ENCODE measurements at places on chromosomes 3 and 15.

- DNase-seq: no peak
- H3K4me3 ChIP-seq: no peak overlapping the region
- no peaks in the 10 kb centered on the region for H3K27me3 ChIP-seq
- H3K27ac ChIP-seq: no peak overlapping the region
- H3K36me3 ChIP-seq: no peaks in the 10 kb centered on the region
- no peaks in the 10 kb centered on the region for H3K4me1 ChIP-seq
Observed at GRCh38 chr15:87121336-87121735, 1041.7 kb downstream of the AGBL1 start.

DNA sequence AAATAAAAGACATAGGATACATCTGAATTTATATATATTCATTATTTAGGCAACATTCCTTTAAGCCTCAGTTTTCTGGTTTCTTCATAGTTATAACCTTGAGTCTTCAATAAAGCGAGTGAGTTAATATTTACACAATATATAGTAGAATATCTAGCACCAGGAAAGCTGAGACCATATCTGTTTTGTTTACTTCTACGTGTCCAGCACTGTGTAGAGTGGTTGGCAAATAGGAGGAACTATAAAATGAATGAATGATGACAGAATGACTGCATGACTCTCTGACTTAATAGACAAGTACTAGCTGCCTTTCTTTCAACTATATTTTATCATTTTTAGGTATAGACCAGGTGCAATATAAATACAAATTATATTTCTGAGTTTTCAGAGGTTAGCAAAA lies 197.8 kb upstream of the RBMS3 start:
- no peak overlapping the region for H3K4me3 ChIP-seq
- no peak for DNase-seq
- no peaks in the 10 kb centered on the region for H3K27me3 ChIP-seq
- no peak overlapping the region for H3K27ac ChIP-seq

GRCh38 chr15:65062726-65063125 lies 5.1 kb downstream of the RASL12 start:
- H3K36me3 ChIP-seq: no peaks in the 10 kb centered on the region
- no peak for DNase-seq
- peaks cover 27% of the 10 kb centered on the region for H3K27me3 ChIP-seq

- H3K27me3 ChIP-seq: no peaks in the 10 kb centered on the region
- H3K27ac ChIP-seq: no peak overlapping the region
- no peaks in the 10 kb centered on the region for H3K4me1 ChIP-seq
- no peak for DNase-seq
- no peaks in the 10 kb centered on the region for H3K36me3 ChIP-seq
Observed at GRCh38 chr3:43542328-43543043, 79.3 kb downstream of the ANO10 start.

GRCh38 chr3:17954801-17955200 lies 212.4 kb upstream of the TBC1D5 start:
- no peaks in the 10 kb centered on the region for H3K36me3 ChIP-seq
- H3K27ac ChIP-seq: no peak overlapping the region
- no peak for DNase-seq
- H3K27me3 ChIP-seq: no peaks in the 10 kb centered on the region

- no peak overlapping the region for H3K27ac ChIP-seq
- H3K4me1 ChIP-seq: peaks cover 3% of the 10 kb centered on the region
Observed at GRCh38 chr15:48865370-48866079, 12.4 kb upstream of the EID1 start.

DNA sequence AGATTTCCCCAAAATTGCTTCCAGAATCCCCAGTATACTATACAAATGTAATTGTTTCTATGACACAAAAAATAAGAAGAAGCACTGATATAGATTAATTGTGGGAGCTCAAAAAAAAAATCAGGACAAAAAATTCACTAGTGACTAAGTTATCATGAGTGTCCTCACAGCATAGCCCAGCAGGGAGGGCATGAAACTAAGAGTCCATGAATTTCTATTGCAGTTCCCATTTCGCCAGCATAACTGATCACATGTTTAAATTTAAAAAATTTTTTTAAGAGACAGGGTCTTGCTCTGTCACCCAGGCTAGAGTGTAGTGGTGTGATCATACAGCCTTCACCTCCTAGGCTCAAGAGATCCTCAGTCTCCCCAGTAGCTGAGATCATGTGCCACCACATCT lies 10.6 kb downstream of the NCEH1 start:
- H3K27ac ChIP-seq: no peak overlapping the region
- peaks cover 16% of the 10 kb centered on the region for H3K4me1 ChIP-seq
- H3K36me3 ChIP-seq: no peaks in the 10 kb centered on the region
- H3K4me3 ChIP-seq: no peak overlapping the region
- no peaks in the 10 kb centered on the region for H3K27me3 ChIP-seq

GRCh38 chr15:69647142-69647513 lies 194.5 kb downstream of the RPLP1 start:
- no peaks in the 10 kb centered on the region for H3K4me1 ChIP-seq
- DNase-seq: no peak
- H3K27me3 ChIP-seq: peaks cover 2% of the 10 kb centered on the region
- H3K4me3 ChIP-seq: no peak overlapping the region

DNA sequence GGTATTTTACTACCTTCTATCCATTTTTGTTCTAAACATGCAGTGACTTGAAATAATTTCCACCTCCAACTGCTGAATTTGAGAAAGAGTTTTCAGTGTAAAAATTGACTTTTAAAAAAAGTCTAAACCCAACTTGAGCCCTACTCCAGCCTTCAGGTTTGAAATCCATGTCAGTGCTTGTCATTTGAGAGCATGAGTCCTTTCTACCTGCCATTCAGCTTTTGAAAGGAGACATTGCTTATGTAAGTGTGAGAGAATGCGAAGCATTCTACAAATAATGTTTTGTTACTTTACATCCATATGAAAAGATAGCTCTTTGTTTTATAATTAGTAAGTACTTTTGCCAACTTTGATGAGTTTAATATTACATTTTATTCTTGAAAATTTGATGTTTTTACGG lies 329.2 kb downstream of the PTPRG start:
- no peaks in the 10 kb centered on the region for H3K4me1 ChIP-seq
- no peaks in the 10 kb centered on the region for H3K36me3 ChIP-seq
- H3K4me3 ChIP-seq: no peak overlapping the region
- no peak overlapping the region for H3K27ac ChIP-seq
- no peaks in the 10 kb centered on the region for H3K27me3 ChIP-seq

GRCh38 chr15:79459666-79460065 lies 27.5 kb downstream of the MINAR1 start:
- H3K36me3 ChIP-seq: no peaks in the 10 kb centered on the region
- no peak for DNase-seq
- H3K4me3 ChIP-seq: no peak overlapping the region
- H3K27ac ChIP-seq: no peak overlapping the region
- H3K4me1 ChIP-seq: no peaks in the 10 kb centered on the region
- no peaks in the 10 kb centered on the region for H3K27me3 ChIP-seq

DNA sequence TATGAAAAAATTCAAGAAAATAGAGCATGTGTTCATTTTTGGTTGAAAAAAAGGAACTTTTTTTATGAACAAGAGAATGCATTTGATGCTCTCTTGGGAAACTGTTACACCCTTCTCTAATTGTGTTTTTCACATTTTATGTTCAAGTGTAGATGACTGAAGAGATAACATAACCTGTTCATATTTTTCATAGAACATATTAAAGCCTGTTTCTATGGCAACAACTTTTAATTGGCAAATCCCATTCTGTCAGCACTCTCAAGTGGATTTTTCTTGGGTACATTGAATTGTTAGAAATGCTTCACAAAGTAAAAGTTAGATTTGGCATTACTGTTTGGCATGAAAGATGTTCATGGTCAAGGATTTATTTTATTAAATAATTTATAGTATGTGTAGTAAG lies 117.5 kb downstream of the MBNL1 start:
- no peak overlapping the region for H3K4me3 ChIP-seq
- H3K4me1 ChIP-seq: peaks cover 12% of the 10 kb centered on the region
- no peaks in the 10 kb centered on the region for H3K27me3 ChIP-seq
- H3K36me3 ChIP-seq: peaks cover 5% of the 10 kb centered on the region

DNA sequence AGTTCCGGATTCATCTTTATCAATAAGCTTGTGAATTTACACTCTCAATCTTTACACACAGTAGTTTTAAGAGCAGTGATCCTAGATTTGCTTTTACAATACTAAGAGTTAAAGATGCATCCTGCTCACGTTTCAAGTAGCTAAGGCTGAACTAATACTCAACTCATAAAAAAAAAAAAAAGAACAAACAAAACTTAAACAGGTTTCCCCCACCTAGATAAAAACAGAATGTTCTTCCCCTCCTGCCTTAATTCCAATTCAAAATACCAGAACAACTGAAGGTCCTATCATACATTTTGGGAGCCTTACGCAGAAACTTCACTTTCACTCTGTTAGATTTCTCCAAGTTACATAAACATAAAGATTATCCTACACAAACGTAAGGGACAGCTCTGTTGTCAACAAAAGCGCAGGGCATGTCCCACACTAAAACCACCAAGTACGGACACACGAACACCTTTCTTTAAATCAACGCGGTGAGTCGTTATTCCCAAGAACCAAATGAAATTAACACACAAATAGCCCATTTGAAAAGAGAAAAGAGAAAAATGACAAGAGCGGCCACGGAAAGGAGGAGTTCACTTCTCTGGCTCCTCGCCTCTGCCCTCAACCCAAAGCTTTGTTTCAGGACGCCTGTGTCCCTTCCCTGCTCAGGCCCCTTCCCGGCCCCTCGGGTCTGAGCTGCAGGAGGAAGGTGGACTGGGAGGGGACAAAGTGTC lies 941 bp downstream of the CBLB start:
- peaks cover 37% of the 10 kb centered on the region for H3K4me1 ChIP-seq
- DNase-seq: no peak

DNA sequence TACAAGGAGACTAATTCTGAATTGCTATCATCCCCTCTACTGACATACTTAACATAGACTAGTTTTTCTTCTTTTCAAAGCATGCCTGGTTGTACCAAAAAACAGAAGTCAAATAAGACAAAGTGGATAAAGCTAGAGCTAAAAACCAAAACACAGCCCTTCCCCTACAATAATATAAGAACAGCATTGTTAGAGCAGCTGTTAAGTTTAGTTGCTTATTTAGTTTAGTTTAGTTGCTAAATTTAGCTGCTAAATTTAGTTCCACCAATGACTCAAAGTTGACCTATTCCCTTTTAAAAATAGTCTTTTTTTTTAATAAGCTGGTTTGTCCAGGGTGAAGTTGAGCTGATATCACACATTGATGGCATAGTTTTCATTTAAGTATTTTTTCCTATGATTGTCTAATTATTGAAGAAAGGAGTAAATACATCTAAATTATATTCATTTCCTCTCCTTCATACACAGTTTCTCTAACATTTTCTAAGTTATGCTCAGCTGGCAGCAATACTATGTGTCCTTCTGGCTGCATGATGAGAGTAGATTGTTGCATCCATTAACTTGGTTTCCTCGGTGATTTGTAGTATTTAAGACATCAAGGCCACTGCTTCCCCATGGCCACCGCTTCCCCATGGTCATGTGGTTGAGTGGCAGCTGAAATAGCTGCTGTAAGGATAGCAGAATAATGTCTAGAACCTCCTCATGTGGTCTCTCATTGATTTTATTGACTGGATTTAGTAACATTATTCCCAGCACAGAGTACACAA lies 718.6 kb upstream of the NECTIN3 start:
- no peaks in the 10 kb centered on the region for H3K4me1 ChIP-seq
- no peaks in the 10 kb centered on the region for H3K36me3 ChIP-seq
- DNase-seq: no peak
- no peaks in the 10 kb centered on the region for H3K27me3 ChIP-seq
- H3K27ac ChIP-seq: no peak overlapping the region
- H3K4me3 ChIP-seq: no peak overlapping the region

DNA sequence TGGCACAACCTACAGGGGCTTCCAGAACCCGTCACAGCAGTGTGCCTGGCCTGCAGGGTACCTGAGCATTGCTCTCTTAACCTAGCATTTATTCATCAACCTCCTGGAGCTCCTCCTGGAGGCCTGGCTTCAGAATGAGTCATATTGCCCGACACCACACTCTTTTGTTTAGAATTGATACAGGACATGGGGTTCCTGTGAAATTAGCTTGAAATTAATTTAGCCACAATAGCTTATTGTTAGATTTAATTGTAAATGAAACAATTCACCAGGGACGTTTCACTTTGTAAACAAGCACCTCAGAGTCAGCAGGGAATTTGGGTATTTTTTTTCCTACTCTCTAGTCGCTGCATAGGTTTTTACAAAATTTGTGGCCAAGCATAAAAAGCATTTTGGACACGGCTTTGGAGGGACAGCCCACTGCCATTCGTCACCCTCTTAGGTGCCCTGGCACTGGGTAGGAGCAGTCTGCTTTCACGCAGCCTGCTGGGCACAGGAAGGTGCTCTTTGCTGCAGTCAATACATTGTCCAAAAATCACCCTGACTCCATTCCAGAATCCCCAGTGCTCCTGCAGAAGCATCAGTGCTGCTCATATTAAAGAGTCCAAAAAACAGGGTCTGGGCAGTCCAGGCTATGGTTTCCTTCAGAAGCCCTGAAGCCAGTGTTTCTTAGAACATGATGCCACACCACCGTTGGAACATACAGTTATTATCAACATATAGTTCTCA lies 60.8 kb upstream of the MEF2A start:
- no peak overlapping the region for H3K27ac ChIP-seq
- H3K4me3 ChIP-seq: no peak overlapping the region
- no peak for DNase-seq
- H3K4me1 ChIP-seq: peaks cover 14% of the 10 kb centered on the region
- no peaks in the 10 kb centered on the region for H3K27me3 ChIP-seq

DNA sequence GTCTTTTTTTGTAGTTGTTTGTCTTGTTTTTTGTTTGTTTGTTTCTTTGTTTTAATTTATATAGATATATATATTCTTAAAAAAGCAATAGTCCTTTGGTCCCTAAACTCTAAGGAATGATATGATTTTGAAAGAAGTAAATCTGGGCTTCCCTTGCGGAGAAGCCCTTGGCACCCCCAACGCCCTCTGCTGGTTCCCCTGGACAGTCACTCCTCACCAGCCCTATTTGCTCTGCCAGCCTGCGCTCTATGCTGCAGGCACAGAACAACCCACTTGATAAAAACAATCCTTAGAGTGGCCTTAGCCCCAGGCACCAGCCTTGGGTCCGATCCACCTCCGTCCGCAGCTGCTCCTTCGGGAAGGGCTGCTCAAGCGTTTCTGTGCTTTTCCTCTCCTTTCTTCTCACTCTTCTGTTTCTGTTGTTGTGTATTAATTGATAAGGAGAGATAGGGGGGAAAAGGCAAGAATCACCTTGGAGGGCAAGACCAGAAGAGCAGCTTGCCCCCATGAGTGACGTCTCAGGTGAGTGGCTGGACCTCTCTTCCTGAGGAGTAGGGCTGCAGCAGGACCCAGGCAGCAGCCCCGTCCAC lies 13.7 kb upstream of the PARP6 start:
- no peak overlapping the region for H3K27ac ChIP-seq
- H3K4me3 ChIP-seq: no peak overlapping the region
- no peaks in the 10 kb centered on the region for H3K27me3 ChIP-seq
- DNase-seq: peak; percentile 55
